HFF-Myc (cell line): ENCODE measurements at places on chromosomes 16 and 17.

DNA sequence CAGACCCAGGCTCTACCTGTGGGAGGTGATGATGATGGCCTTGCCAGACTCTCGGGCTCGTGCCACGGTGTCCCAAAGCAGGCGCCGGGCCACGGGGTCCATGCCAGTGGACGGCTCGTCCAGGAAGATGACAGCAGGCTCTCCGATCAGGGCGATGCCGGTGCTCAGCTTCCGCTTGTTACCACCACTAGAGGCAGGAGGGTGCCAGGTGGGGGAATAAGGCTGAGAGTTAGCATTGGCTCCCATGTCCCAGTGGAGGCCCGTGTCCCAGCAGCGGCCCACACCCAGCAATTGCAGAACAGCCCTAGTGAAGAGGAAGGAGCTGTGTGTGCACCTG lies 10.3 kb upstream of the RNPS1 start:
- DNase-seq = no peak

DNA sequence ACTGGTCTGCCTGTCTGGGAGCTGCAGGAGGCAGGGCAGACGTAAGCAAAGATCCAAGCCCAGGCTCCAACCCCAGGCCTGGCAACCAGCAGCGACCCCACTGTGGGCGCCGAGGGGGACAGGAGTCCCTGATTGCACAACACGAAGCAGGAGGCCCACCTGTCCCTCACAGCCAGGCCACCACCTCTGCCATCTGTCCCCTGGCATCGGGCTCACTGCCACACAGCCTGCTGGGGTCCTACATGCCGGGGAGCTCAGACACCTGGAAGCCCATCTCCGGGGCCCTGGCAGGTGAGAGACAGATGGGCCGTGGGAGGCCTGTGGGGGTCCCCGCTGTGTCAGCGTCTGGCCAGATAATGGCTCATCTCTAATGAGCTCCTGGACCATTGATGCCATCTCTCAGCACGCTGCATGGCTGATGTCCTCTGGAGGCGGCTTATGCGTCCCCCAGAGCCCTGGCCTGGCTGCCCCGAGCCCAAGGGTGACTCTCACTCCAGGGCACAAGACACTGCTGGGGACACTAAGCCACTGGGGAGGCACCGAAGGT lies 11.3 kb upstream of the RASD1 start:
- DNase-seq = no peak

DNA sequence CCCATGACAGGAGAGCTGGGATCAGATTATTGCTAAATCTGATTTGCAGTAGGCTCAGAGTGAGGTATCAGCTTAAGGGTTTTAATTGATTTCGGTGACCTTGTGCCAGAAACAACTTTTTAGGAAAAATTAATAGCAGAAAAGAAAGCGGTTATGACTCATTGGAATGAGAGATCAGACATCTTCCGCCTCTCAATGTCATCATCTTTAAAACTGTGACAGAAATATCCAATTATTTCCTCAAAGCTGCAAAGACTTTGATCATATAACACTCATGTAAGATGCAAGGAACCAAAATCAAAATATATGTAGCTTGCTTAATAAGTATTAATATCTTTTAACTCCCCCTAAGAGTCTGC lies 190.1 kb upstream of the FOXF1 start:
- no peak for DNase-seq

GRCh38 chr16:54585094-54585997 lies 298.8 kb upstream of the IRX3 start:
- DNase-seq = no peak

DNA sequence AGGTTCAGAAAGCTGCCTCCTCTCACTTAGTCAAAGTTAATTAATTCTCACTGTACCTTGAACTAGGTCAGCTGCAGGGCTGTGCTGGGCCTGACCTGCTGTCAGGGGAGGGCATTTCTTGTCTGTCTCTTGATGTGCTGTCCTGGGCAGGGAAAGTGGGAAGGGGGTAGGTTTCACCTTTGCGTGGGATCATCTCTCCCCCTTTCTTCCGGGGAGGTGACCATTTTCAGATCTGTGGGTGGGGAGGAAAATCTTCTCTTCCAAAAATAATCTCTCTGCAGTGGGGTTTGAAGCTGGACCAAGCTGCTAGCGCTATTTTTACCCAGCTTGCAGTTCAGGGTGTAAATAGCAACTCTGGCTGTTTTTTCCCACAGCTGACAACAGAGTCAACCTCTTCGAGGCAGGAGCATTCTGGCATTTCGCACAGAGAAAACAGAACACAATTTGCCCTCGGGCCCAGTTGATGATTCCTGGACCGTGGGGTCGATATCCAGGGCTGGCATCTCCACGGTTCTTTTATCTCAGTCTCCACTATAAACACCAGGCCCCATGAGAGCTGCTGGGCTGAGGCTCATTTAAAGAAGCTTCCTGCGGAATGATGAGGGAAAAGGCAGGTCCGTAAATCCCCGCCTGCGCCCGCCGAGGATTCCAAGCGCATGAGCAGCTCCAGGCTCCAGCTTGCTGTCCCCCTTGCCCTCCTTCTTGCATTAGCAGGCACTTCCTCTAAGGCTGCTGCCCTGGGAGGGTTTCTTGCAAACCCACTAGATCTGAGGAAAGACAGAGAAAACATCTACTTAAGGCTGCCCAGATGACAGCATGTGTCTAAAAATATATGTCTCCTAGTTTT lies 93.9 kb downstream of the YPEL2 start:
- no peak for DNase-seq

DNA sequence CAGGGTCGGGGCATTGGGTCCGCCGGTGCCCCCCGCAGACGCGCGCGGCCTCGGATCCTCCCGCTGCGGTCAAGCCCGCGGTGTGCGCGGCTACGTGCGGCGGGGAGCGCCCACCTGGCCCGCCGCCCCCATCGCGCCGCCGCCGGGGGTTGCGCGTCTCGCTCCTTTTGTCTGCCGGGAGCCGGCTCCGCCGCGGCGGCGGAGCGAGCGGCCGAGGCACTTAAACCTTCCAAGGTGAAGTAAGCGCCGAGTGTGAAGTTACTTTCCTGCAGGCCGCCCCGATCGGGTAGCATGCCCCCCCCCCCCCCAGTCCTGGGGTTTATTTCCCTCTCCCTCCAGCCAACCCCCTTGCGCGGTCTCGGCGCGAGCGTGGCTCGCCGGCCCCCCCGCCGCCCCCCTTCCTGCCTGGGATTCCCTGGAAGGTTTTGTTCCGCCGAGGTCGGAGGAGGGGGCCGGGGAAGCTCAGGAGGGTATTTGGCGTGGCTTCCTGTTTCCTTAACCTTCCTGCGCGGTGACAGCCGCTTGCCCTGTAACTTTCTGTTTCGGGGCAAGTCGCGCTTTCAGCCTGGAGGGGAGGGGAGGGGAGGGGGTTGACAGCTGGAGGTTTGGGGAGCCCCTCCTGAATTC lies 56.6 kb upstream of the GSE1 start:
- DNase-seq = no peak
